Upper lobe of right lung (tissue), 1 donor: ENCODE measurements at places on chromosomes 1 and 21.

DNA sequence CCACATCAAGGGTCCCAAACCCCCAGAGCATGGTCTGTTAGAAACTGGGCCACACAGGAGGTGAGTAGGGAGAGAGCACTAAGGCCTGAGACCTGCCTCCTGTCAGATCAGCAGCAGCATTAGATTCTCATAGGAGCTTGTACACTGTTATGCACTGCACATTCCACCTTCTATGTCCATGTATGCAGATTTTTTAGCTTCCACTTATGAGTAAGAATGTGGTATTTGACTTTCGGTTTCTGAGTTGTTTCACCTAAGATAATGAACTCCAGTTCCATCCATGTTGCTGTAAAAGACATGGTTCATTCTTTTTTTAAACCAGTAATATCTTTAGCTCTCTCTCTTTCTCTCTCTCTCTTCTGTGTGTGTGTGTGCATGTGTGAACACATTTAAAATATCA lies 663 bp upstream of the GBP6 start:
- DNase-seq, result no peak

DNA sequence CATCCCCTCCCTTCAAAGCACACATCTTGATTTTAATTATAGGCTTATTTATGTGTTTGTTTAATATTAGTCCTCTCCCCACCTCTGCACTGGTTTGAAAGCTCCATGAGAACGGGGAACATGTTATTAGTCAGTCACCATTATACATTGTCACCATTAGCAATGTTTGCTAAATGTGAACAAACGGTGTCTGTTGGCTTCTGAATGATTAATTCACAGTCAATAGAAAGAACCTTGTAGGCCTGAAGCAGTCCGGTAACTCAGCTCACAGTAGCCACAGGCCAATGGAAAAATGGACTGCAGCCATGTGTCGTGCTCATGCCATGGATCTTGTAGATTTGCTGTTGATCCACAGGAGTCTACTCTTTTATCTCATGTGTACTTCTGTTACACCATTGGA lies 49.7 kb upstream of the NHLH2 start:
- no peak for DNase-seq

GRCh38 chr1:23214640-23215039 lies 2.7 kb downstream of the HTR1D start:
- no peak for DNase-seq

- DNase-seq, result no peak
Observed at GRCh38 chr21:21734088-21734487, 735.9 kb downstream of the NCAM2 start.

- DNase-seq, result no peak
Observed at GRCh38 chr21:17460094-17460493, 52.7 kb upstream of the CXADR start.

GRCh38 chr1:2867861-2868260 lies 66.4 kb upstream of the TTC34 start:
- no peak for DNase-seq

DNA sequence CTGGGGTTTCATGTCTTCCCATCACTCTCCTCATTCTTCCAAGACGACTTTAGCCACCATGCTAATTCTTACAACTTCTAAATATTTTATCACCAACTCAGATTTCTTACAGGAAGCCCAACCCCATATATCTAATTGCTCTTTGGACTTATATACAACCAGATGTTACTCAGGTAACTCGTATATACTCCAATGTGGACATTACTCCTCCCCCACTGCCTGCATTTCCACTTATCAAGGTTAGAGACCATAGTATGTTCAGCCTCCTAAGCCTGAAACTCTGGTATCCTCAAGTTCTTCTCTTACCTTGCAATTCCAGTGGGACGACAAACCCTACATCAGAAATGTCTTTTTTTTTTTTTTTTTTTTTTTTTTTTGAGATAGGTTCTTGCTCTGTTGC lies 2.7 kb upstream of the RCC1 start:
- no peak for DNase-seq

GRCh38 chr1:228372183-228373003 lies 34.2 kb downstream of the TRIM11 start:
- peak; percentile 70 for DNase-seq

DNA sequence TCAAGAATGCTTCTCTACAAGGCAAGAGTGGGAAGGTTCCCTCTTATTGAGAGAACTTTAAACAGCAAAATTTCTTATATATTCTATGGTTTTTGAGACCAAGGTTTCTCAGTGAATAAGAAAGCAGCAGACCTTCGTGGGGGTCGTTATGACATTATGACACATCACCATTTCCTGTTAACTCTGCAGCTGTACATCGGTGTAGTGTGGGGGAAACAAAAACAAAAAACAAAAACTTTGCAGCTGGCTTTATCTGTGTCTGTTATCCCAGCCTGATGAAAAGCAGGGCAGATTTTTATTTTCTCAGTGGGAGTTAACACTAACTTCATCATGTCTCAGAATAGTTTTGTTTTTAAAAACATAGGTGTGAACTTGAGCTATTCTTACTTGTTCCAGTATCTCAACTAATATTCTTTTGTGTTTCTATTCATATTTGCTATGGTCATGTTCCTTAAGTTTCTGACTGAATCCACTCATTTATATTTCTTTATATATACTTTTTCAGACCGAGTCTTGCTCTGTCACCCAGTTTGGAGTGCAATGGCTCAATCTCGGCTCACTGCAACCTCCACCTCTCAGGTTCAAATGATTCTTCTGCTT lies 2.1 kb downstream of the SDE2 start:
- no peak for DNase-seq

GRCh38 chr1:37840711-37841110 lies 18.7 kb downstream of the MTF1 start:
- DNase-seq, result no peak

DNA sequence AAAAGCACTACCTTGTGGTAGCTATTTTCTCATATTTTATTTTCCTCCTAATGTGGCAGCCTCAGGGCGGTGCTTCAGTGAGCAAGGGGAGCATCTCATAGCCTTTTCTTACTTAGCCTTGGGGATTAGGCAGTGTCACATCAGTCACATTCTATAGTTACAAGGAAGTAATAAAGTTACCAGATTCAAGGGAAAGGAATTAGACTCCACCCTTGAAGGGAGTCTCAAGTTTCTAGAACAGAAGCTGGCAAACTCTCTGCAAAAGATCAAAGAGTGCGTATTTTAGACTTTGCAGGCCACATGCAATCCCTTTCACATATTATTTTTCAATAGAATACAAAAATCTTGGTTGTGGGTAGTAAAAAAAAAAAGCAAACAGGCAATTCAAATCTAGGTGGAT lies 350.4 kb downstream of the AMY1C start:
- DNase-seq, result no peak

- no peak for DNase-seq
Observed at GRCh38 chr1:110173466-110174105, 23.3 kb downstream of the SLC6A17 start.

- DNase-seq, result no peak
Observed at GRCh38 chr1:167056529-167057231, 33.5 kb downstream of the GPA33 start.

DNA sequence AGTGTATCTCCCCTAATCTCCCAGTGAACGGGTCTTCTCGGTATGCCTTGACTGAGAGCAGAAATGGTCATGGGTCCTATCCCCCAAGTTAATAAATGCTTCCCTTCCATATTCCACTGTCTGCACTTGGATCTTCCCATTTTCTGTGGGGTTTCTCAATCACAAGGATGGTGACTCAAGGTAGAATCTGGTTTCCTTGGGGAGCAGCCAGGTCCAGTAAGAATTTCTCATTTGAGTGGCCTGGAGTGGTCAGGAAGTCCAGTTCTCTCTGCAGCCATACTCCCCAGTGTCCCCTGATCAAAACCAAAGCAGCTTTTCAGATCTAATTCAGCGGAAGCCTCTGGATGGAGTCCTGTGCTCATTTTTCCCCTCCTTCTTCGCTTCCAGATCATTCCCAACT lies 14.8 kb upstream of the SLC27A3 start:
- DNase-seq, result no peak

GRCh38 chr1:65804584-65804983 lies 11.9 kb downstream of the PDE4B start:
- no peak for DNase-seq

- no peak for DNase-seq
Observed at GRCh38 chr1:230348386-230349019, 77.6 kb downstream of the PGBD5 start.

- DNase-seq, result no peak
Observed at GRCh38 chr1:167694691-167695090, 27.1 kb upstream of the MPZL1 start.

DNA sequence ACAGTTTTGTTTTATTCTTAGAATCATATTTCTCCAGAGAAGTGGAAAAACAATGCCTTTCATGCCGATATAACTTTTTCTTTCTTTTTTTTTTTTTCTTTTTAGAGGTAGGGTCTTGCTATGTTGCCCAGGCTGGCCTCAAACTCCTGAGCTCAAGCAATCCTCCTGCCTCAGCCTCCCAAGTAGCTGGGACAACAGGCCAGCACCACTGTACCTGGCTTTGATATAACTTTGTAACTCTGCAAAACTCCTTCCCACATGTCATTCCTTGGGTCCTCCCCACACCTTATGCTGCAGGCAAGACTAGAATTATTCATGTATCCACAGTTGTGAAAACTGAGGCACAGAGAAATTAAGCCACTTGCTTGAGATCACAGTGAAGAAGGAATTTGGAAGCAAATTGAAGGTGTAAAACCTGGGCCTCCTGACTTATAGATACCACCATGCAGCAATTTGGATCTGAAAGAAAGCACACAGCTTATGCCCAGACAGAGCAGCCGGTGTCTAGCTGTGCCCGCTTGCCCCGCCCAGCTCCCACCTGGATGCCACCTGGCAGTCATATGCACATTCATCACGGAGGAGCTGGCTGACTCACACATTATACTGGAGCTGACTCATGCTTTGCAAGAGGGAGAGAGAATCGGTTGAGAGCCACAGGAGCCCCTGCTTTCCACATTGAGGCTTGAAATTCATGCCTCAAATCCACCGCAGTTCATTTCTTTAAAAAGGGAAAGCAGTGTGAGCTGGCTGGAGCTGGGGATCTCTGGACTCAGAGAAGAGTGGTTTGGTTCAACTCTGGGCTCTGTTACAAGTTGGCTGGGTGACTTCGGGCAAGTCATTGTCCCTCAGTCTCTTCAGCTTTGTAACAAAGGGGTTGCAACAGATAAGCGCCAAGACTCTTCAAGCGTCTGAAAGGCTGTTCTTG lies 8.3 kb upstream of the SLC2A1 start:
- DNase-seq, result no peak

DNA sequence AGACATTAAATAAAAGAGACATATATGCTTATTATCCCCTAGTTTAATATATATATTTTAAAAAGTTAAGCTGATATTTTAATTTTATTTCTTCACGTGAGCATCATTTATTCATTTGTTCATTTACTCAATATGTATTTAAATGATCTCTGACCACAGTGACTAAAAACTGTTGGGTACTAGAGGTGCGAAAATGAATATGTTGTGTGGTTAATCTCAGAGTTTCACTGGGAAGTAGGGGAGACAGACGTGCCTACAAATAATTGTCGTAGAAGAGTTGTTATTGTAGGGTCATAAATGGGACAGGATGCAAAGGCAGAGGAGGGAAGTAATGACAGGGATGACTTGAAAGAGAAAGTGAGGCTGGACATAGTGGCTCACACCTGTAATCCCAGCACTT lies 213.0 kb upstream of the CACYBP start:
- no peak for DNase-seq

GRCh38 chr1:150613061-150613920 lies 16.1 kb downstream of the ENSA start:
- DNase-seq, result no peak

DNA sequence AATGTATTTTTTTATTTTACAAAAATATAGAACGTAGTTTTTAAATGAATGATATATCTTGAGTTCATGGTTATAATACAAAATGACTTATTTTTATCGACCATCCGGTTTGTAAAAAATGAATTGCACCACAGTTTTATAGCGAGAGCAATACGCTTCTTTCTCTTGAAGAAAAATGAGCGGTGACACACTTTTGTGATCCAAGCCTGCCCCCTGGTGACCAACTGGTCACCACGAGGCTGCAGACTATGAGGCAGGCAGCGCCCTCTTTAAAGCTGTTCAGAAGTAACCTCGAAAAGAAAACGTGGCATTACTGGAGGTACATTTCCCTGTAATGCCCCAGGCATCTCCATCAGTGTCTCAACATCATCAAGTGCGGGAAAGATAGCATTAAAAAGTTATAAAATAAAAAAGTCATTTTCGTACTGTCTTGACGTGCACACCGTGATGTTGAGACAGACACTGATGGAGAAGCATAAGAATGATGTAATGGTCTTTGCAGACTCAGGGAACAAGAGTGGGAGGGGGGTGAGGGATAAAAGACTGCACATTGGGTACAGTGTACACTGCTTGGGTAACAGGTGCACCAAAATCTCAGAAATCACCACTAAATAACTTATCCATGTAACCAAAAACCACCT lies 734.2 kb upstream of the ADAMTS5 start:
- peak; percentile 84 for DNase-seq

DNA sequence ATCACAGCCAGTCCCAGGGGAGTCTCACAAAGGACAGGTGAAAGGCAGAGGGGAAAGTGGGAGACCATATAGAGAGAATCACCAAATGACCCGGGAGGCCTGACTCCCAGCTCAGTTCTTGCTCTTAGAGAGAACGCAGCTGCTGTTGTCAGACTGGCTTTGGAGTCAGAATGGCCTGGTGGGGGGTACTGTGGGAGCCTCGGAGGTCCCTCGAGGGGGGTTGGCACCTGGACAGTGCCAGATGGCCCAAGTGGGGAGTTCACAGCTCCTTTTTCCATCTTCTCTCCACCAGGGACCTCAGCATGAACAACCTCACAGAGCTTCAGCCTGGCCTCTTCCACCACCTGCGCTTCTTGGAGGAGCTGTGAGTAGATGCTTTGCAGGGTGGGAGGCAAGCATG lies 31.5 kb downstream of the LGR6 start:
- DNase-seq, result no peak

- no peak for DNase-seq
Observed at GRCh38 chr1:100543640-100544039, 5.7 kb downstream of the GPR88 start.

GRCh38 chr1:208170252-208170651 lies 73.9 kb downstream of the PLXNA2 start:
- peak; percentile 73 for DNase-seq

DNA sequence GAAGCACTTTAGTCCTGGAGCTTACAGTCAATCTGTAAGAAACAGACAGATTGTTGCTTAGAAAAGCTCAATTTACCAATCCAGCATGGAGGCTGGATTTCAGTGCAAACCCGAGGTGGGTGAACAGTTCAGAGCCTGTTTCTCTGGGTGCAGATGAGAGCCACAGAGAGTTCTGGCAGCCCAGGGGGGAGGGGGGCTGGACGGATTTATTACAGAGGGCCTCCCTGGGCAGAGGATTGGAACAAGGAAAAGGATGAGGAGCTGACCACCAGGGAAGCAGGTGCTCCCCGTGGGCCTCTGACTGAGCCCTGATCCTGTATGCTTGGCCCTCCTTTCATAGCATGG lies 38.0 kb upstream of the EPS8L3 start:
- DNase-seq, result no peak
